ENCODE measurements at places on chromosomes 6 and 20.

- no peak for DNase-seq
Observed at GRCh38 chr6:12613811-12614210, 102.8 kb upstream of the PHACTR1 start.

DNA sequence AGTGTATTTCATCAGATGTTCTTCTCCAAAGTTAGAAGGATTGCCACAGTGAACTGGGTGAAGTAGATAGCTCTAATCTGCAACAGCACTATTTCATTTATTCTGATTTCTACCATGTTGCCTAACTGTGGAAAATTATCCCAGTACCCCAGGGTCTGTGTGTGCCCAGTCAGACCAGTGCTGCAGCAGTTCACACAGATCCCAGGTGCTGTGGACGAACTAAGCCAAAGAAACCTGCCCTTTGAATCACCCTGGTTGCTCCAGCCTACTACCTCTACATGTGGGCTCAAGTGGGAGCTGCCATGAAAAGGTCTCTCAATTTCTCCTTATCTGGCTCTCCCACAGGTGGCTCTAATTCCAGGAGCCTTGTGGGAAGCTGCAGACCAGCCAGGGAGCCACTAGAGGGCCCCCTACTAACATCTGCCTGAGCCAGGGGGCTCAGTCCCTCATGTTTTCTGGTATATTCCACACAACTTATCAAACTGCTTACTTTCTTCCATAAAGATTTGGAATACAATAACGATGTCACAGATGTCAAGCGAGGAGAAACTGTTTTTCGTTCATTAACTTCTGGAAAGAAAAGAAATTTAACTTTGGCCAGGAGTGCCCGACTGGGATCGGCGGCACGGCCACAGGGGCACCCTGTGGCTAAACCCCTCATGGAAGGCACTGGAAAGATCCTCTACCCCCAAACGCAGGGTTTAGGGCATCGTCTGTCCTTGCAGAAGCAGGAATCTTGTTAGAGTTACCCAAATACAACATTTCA is 31.6 kb upstream of the LY86 start:
- DNase-seq, result no peak

DNA sequence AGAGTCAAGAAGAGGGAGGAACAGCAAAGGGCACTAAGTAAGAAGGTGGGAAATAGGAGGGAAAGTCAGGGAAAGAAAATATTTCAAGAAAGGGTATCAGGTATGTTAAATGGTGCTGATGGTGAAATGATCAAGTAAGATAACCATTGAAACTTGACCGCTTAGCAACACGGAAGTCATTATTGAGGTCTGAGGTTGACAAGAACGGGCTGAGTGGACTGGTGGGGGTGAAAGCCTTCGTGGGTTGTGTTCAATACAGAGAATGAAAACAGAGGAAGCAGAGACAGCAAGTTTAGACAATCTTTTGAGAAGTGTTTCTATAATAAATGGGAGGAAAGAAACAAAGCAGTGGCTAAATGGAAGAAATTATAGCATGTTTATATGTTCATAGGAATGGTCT is 72.0 kb downstream of the LIN28B start:
- no peak for DNase-seq

DNA sequence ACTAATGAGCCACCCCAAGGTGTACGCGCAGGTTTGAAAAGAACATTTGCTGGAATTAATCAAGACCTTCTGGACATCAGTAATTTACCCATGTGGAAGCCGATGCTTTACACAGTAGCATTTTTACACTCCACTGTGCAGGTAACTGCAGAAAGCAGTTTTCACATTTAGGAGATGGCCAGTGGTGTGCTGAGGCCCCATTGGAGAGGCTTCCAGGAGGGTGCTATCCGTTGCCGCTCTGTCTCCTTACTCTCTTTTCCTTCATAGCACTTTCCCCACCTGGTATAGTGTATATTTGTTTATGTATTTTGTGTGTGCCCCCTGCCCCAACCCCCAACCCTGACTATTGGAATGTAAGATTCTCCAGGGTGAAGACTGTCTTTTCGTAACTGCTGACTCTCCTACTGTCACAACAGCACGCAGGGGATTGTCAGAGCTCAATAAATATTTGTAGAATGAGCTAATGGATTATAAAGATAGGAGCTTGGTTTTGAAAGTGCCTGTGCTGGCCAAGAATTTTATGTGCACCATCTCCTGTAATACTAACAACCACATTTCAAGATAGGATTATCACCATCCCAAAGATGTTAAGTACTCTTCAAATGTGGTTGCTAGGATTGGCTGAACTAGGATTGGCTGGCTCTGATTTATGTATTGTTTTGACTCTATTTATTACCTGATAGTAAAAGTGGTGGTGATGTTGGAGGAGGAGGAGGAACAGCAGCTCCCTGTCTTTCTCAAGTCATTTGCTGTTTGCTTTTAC is 74.0 kb upstream of the GLP1R start:
- DNase-seq, result no peak

GRCh38 chr6:151782560-151782959 is 24.9 kb upstream of the ESR1 start:
- DNase-seq, result no peak

GRCh38 chr6:117272032-117272866 is 6.9 kb downstream of the VGLL2 start:
- no peak for DNase-seq

GRCh38 chr6:21193790-21194475 is 399.6 kb upstream of the SOX4 start:
- DNase-seq, result no peak

DNA sequence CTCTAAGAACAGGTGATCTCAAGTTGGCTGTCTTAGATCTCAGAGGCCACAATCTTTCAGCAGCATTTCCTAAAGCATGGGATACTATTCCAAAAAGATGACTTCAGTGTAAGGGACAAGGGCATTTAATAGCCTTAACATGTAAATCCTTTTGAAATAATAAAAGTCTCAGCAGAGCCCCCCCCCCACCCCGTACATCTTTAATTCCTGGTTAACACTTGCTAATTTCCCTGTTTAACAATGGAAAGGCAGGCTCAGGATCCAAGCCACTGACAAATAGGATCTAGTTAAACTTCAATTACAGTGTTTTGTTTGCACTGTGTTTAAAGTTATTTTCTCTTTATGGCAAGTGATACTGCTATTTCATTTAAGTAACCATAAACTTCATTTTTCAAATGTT is 12.0 kb downstream of the TASP1 start:
- DNase-seq, result no peak

DNA sequence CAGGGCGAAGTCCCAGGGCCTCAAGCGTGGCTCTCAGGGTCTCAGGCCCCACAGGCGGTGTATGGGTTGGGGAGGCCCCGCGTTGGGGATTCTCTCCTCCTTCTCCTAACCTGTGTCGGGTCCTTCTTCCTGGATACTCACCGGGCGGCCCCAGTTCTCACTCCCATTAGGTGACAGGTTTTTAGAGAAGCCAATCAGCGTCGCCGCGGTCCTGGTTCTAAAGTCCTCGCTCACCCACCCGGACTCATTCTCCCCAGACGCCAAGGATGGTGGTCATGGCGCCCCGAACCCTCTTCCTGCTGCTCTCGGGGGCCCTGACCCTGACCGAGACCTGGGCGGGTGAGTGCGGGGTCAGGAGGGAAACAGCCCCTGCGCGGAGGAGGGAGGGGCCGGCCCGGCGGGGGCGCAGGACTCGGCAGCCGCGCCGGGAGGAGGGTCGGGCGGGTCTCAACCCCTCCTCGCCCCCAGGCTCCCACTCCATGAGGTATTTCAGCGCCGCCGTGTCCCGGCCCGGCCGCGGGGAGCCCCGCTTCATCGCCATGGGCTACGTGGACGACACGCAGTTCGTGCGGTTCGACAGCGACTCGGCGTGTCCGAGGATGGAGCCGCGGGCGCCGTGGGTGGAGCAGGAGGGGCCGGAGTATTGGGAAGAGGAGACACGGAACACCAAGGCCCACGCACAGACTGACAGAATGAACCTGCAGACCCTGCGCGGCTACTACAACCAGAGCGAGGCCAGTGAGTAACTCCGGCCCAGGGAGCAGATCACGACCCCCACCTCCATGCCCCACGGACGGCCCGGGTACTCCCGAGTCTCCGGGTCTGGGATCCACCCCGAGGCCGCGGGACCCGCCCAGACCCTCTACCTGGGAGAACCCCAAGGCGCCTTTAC is at the start of gene HLA-G:
HLA-G (plus strand) TSS at position 247 of the 892 bp plus-strand sequence; CDS start at position 267, 20 bp downstream.
- DNase-seq, result no peak

GRCh38 chr20:59164686-59165391 is 1.2 kb downstream of the ZNF831 start:
- DNase-seq, result no peak

- DNase-seq, result no peak
Observed at GRCh38 chr20:41023549-41023948, 5.1 kb upstream of the TOP1 start.

GRCh38 chr20:13205425-13205824 is 15.6 kb upstream of the ISM1 start:
- no peak for DNase-seq

- no peak for DNase-seq
Observed at GRCh38 chr6:144346719-144347447, 61.7 kb downstream of the UTRN start.

- no peak for DNase-seq
Observed at GRCh38 chr6:3695065-3695817, 56.3 kb downstream of the PXDC1 start.
